ENCODE measurements at places on chromosomes 13 and 19.

- DNase-seq = no peak
These were observed 162.0 kb downstream of the ITGBL1 start for GRCh38 chr13:101614491-101614890.

DNA sequence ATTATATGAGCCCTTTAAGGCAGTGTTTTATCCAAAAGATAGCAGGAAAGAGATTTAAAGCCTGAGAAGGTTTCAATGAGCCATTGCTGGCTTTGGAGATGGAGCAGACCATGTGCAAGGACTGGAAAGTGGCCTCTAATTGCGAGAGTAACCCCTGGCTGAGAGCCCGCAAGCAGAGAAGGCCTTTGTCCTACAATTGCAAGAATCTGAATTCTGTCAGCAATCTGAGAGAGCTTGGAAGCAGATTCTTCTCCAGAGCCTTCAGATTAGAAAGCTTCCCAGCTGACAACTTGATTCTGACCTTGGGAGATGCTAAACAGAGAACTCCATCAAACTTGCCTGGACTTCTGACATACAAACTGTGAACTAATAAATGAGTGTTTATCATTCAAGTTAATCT, 528.7 kb upstream of the KLF12 start:
- no peak for DNase-seq

- no peak for DNase-seq
These were observed 23.4 kb upstream of the RFC3 start for GRCh38 chr13:33794576-33794975.

DNA sequence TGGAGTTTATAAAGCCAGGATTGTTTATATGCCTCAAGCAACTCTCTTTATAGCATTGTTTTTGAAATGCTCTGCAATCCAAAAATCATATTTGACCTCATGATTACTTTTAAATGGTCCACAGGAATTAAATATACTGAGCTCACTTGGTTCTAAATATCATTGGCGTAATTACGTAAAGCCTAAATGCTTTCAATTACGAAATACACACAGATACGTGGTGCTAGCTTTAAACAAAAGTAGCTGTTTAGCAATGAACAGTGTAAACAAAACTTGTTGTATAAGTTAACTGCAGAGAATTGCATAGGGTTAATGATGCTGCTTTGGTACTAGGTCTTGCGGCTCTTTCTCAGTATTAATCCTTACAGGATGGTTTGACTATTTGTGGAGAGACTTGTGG, 346.6 kb downstream of the COG6 start:
- no peak for DNase-seq

GRCh38 chr19:54616057-54616456, 14.2 kb upstream of the LILRB1 start:
- no peak for DNase-seq

GRCh38 chr13:59744747-59745391, 418.9 kb downstream of the DIAPH3 start:
- DNase-seq = no peak

DNA sequence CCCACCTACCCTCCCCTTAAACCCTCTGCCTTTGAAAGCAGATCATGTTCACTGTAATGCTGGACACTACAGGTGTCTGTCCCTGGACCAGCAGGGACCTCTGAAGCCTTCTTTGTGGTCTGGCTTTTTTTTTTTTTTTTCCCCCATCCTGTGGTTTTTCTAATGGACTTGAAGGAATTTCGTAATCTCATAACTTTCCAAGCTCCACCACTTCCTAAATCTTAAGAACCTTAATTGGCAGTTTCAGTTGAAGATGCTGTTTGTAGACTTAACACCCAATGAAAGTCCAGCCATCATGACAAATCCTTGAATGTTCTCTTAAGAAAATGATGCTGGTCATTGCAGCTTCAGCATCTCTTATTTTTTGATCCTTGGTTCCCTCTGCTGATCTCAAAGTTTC, 45.0 kb upstream of the LRCH1 start:
- no peak for DNase-seq

DNA sequence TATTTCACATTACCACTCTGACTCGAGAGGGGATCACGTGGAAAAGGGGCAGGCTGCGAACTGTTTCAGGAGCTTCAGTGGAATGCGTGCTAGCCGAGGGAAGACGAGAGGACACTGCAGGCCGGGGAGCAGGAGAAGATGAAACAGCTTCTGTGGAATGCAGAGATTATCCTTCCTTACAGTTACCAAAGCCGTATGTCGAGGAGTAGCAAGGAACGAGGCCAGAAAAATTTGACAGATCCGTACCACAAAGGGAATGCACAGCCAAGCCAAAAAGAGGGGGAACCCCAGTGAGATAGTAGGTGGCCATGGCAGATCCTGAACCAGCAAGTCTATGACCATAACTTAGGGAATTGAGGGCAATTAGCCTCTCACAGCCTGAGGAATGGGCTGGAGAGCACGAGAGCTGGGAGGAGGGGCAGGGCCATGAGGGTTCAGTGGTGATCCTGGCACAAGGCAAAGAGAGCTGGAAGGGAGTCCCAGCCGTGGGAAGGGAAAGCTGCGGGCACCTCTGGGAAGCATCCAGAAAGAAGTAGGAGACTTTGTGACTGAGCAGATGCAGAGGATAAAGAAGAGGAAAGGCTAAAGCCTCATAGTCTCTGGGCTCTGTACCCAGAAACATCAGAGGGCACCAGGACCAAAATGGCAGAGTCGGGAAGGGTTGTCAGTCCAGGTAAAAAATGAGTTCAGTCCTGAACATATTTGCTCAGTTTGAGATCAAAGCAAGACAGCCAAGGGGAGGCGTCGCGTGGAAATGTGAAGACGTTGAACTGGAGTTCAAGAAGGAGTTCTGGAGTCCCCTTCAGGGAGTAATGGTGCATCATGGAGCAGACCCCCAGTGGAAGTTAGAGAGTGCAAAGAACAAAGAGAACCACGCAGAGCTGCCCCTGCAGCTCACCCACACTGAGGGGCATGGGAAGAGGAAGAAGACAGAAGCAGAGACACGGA, 5.1 kb downstream of the COL4A1 start:
- no peak for DNase-seq

DNA sequence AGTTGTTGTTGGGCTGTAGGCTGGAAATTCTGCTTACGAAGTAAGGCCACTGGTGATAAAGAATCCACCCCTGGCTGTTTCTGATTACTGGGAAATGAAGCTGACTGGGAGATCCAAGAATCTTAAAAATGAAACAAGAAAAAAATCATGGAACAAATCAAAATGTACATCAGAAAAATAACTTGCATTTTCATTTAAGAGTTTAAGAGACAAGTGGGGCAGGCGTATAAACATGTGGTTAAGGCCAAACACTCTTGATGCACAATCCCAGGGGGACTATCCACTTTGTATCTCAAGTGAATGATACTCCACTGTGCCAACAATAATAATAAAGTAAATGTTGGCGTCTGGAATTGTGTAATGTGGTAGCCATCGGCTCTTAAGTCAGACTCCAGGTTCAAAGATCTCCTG, 24.6 kb downstream of the ZMYM5 start:
- no peak for DNase-seq

DNA sequence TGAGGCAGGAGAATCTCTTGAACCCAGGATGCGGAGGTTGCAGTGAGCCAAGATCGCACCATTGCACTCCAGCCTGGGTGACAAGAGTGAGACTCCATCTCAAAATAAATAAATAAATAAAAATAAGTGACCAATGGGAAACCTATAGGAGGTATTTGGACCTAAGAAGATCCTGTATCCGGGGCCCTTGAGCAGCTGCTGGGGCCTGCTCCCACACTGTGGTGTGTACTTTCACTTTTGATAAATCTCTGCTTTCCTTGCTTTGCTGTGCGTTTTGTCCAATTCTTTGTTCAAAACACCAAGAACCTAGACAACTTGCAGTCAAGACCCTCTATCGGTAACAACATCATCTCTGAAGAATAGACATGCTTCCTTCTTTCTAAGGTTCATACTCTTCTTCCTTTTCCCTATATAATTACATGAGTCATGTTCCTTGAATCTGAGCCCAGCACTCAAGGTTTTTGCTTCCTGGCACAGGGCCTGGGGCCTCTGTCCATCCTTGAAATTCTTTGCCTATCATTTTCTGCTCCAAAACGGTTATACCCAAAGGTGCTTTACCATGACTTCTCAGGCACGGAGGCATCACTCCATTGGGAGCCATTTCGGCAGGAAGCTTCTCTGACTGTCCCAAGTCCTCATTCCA, 14.2 kb upstream of the PNMA8C start:
- DNase-seq = no peak

DNA sequence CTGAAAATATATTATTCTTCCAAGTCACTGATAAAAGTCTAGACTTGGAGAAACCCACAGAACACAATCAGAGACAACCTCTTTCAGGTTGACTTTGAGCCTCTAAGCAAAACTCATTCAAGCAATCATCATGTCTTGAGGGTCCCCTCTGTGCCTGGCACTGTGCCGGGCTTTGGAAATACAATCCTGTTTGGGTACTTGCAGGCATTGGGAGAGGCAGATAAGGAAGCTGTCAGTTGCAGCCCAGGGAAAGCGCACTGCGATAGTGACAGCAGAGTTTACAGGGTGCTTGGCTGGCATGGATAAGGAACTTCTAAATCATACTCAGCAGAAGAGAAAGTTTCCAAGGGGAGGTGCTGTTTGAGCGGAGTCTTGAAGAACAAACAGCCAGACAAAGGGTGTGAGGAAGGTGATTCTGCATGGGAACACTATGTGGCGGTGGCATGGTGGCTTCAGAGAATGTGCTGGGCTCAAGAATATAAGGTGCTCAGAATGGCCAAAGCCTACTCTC, 9.1 kb downstream of the SERP2 start:
- no peak for DNase-seq

- no peak for DNase-seq
These were observed 915.1 kb downstream of the SLITRK5 start for GRCh38 chr13:88586263-88586662.

GRCh38 chr13:110850840-110851239, 64.0 kb downstream of the ANKRD10 start:
- DNase-seq = no peak

DNA sequence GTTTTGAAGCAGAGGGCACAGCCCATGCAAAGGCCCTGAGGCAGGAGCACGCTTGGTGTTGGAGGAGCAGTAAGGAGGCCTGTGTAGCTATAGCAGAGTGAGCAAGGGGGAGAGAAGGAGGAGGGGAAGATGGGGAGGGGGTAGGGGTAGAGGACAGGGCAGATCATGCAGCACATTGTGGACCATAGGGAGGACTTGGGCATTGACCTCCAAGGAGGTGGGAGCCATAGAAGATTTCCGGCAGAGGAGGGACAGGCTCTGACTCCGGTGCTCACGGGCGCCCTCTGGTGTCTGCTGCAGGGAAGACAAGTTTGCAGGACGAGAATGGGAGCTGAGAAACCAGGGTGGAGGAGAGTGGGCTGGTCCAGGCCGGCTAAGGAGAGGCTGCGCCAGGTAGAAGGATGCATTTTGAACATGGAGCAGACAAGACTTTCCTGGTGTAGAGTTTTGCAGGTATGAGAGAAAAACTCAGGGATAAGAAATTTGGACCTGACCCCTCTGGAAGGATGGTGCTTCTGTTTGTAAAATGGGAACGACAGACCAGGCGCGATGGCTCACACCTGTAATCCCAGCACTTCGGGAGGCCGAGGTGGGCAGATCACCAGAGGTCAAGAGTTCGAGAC, 13.7 kb upstream of the CREB3L3 start:
- DNase-seq = no peak

- no peak for DNase-seq
These were observed 9.9 kb upstream of the ACSBG2 start for GRCh38 chr19:6125571-6125989.

- no peak for DNase-seq
These were observed 593.0 kb downstream of the UQCRFS1 start for GRCh38 chr19:28619816-28620429.
